ENCODE measurements at places on chromosomes 2 and 18.

DNA sequence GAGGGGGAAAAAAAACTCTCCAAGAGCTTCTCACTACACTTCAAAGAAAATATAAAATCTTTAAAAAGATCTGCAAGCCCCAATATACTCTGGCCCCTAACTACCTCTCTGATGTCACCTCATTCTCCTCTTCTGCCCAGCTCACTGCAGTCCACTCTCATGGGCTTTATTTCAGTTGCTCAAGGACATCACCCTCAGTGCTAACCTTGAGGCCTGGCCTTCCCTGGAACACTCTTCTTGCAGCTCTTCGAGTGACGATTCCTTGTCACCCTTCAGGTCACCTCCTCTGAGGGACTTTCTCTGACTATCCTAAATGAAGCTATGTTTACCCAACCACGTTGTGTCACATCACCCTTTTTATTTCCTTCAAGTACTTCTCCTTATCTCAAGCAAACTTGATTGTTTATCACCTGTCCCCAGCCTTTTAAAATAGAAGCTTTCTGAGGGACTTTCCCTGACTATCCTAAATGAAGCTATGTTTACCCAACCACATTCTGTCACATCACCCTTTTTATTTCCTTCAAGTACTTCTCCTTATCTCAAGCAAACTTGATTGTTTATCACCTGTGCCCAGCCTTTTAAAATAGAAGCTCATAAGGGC lies 10.4 kb downstream of the RTTN start:
- DNase-seq: no peak

GRCh38 chr2:3689998-3690748 lies 13.2 kb upstream of the DCDC2C start:
- DNase-seq: no peak

- no peak for DNase-seq
These were observed 76.9 kb downstream of the USP40 start for GRCh38 chr2:233489666-233490065.

DNA sequence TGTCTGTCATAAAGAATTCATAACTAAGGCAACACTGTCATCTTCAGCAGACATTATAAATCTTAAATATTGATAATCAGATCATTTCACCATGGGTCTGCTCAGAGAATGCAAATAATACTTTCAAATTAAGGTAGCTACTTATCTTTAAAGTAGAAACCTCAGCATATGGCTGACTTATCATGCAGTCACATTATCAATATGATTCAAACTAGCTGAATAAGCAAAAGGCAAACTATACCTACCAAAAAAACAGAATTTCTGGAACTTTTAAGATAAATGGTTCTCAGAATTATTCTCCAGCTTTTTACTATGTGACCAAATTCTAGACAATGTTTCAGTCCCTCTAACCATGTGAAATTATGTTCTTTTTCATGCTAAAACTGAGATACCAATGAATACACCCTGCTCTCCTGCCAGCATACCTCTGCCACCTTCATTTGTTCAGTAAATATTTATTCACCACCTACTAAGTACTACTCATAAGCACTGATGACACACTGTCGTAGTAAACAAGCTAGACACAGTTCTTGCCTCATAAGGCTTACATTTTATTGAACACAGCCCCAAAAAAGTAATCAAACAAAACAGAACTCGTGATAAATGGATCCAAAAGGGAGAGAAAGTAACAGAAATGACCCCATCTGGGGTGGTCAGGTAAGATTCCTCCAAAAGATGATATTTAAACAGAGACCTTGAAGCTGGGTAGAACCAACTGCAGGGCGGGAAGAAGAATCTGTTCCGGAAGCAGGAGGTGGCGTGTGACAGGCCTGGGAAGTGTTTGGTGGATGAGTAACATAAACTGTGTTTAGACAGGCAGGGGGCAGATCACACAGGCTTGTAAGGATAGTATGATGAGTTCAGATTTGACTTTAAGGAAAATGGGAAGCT lies 17.7 kb downstream of the SPIRE1 start:
- no peak for DNase-seq

GRCh38 chr2:45009303-45009927 lies at the start of gene SIX2:
Gene SIX2 (minus strand): TSS chr2:45009452. CDS start chr2:45009110, 342 bp downstream.
- DNase-seq: no peak

DNA sequence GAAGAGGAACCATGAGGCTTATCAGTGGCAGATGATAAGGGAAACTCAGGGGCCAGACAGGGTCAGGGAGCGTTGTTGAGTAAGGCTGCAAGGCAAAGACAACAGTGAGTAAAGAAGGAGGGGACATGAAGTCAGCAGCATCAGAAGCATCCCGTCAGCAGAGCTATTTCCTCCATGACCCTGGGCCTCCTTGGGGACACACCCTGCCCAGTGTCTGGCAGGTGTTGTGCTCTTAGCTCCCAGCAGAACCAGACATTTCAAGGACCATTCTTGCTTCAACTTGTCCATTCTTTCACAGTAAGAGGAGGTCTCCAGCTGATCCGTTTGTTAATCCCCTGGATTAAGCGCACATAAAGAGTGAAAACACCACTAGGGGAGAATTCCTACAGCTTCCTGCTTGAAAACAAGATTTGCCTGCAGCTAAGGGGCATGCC lies 88.7 kb upstream of the MEIS1 start:
- no peak for DNase-seq

DNA sequence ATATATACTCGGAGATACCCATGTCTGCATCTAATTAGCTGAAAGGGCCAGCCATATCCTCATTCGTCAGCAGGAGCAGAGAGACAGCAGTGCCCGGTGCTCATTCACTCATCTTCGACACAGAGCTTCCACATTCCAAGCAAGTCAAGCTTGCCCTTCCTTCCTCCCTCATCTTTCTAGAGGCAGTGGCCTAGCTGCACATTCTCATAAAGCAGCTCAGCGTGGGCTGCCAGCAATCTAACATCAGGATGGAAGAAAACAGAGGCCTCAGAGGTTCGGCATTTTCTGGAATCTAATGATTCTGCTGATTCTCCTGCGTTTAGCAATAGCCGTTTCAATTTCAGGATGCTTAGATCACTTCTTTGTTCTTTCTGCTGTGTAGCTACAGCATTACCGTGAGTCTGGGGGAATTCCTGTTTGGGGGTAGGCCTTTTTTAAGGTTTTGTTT lies 68.8 kb downstream of the CLHC1 start:
- DNase-seq: no peak

DNA sequence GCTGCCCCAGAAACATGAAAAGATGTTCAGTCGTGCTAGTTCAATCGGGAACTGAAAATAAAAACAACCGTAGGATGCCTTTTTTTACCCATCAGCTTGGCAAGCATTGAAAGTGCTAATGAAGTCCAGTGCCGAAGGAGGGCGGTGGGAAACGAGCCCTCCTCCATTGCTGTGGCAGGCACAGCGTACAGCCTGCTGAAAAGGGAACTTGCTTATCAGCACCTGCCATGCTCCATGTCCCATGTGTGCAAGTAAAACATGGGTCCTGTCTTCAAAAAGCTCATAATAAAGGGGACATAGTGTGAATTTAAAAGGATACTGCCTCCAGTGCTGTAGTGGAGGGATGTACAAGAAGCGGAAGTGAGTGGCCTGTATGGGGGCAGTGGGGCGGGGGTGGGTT lies 82.4 kb downstream of the ARMC9 start:
- no peak for DNase-seq

- DNase-seq: no peak
These were observed 16.5 kb upstream of the ACSL3 start for GRCh38 chr2:222844323-222844722.

DNA sequence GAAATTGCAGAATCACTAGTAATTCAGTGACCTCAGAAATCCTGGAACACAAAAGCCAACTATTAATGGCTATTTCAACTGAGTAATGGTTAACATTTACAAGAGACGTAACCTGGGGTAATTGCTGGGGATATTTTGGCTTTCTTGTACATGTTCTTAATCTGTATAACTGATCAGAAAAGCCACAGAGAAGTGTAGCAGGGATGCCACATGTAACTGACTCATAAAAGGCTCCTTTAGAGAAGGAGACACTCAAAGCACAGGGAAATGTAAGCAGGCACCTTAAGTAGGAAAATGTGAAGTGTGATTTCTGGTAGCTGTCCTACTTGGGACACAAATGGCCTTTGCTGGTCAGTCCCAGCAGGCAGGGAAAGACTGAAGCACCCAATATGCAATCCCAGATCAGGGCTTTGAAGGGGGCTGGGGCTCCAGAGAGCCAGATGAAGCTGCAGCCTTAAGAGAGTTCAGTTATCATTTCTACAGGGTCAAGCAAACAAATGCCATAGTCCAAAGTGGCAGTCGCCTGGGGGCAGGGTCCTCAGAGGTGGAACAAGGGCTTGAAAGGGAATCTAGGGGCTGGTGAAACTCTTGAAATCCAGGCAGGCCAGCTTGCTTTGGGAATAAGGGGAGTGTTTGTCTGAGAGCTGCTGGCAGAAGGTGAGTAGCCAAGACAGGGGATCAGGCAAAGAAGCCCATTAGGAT lies 7.2 kb upstream of the SPOPL start:
- no peak for DNase-seq

- DNase-seq: no peak
These were observed 84.8 kb upstream of the NCKAP5 start for GRCh38 chr2:133653056-133653455.

All from stimulated activated CD4-positive, alpha-beta T cell treated with anti-CD3 and anti-CD28 coated beads, Interleukin-1b, Interleukin-23, amount 100 ng/mL, for 1 hour (primary cell).